ENCODE measurements at places on chromosomes 7 and 10.

DNA sequence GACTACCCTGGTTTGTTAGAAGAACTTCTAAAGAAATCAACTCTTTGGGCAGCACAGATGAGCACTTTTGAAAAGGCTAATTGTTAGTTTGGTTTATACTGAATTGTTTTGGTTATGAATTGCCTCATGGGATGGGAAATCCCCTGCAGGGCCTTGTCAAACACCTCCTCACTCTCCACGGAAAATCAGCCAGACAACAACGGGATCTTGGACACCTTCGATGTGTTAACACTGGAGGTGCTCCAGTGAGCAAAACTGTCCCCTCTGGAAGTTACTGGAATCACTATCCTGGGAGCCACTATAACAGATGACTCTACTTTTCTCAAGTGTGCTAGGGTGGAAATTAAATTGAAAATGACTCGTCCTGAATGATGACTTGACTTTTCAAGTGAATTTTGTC is 38.7 kb downstream of the CDK6 start:
- no peak for DNase-seq

GRCh38 chr7:29156907-29157452 is 10.6 kb upstream of the CPVL start:
- peak; percentile 84 for DNase-seq

GRCh38 chr7:38220452-38220851 is 42.4 kb downstream of the STARD3NL start:
- DNase-seq = peak; percentile 52

DNA sequence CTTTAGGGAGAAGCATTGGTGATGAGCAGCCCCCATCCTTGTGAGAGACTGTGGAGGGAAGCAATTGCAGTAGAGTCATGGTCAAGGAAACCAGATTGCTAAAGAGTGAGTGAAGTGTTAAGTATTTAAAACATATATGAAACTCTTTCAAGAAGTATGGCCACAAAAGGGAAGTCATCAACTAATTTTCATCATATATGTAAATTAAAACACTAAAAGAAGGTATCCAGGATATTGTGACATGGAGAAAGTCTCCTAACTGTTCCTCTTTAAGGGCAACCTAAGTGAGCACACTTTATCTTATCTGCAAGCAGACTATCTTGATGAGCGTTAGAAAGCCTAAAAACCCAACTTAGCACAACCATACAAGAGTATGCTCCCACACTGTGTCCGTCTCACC is 69.7 kb downstream of the CD36 start:
- no peak for DNase-seq

DNA sequence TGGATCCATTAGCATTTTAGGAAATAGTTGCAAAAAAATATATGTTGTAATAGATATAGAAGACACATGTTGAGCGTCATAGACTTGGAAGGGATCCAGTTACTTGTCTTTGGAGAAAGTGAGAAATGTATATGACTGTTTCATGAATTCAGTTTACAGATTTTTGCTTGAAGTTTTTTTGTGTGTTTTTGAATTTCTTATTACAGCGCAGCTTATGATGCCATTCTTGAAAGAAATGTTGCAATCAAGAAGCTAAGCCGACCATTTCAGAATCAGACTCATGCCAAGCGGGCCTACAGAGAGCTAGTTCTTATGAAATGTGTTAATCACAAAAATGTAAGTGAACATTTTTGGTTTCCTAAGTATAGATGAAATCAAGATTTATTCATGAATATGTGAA is 98.2 kb downstream of the MAPK8 start:
- no peak for DNase-seq

DNA sequence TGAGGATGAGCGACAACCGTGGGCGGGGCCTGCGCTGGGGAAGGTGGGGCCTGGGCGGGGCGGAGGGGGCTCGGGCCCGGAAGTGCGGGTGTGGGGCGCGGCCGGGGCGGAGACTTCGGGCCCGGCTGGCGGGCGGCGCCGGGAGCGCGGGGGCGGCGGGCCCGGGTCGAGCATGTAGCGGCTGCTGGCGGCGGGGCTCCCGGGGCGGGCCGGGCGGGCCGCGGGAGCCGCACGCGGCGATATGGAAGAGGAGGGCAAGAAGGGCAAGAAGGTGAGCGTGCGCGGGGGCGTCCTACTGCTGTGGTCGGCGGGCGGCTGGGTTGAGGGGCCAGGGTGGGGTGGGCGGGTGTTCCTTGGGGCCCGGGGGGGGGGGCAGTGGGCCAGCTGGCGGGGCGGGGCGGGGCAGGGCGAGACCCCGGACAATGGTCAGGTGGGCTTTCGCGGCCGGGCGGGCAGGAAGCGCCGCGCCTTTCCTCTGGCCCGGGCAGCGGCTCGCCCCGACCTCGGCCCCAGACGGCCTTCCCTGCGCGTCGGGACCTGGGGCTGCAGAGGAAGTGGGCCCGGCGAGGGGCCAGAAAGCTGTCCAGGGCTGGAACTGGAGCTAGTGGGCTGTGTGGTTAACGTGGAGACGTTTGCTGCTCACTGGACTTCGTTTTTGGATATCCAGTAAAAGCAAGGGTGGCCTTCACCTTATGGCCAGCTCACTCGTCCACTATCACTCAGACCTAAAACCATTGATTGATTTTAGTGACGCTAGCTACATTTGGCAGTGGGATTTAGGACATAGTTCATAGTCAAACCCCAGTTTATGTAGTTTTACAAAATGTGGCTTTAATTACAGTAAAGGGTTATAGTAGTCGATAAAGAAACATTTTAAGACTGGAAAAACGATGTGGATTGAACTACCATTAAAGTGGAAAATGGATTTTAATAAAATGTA is at the start of gene CCM2:
TSS of gene CCM2 (plus strand) at position 109 of the 940 bp plus-strand sequence. CDS start at position 242, 133 bp downstream.
- DNase-seq = no peak

DNA sequence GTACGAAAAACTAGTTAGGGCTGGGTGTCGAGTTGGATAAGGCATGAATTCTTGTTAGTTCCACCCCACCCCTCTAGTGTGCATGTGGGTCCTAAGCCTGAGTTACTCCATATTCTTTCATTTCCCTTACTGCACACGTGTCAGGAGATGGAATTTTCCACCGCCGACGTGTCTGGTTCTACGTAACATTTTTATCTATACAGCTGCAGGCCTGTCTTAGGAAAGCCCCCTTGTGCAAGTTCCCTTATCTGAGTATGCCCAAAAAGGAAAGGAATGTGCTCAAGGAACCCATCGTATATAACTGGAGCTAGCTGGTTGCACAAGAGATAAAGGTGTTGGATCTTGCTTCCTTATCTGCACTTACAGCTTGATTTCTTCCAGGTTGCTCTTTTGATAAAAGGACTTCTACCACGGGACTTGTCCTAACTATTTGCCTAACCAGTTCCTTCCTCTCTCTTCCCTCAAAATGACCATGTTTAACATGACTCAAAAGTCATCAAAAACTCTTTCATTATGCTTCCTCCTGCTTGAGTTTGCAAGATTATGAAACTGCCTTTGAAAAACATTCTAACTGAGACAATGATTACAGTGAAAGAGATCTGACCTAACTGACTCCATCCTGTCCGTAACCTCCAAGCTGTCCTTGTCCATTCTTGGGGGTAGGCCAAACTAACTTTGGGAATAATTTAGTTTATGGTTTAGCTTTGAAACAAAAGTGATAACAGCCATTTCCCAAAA is 181.4 kb downstream of the AKR1D1 start:
- DNase-seq = no peak

DNA sequence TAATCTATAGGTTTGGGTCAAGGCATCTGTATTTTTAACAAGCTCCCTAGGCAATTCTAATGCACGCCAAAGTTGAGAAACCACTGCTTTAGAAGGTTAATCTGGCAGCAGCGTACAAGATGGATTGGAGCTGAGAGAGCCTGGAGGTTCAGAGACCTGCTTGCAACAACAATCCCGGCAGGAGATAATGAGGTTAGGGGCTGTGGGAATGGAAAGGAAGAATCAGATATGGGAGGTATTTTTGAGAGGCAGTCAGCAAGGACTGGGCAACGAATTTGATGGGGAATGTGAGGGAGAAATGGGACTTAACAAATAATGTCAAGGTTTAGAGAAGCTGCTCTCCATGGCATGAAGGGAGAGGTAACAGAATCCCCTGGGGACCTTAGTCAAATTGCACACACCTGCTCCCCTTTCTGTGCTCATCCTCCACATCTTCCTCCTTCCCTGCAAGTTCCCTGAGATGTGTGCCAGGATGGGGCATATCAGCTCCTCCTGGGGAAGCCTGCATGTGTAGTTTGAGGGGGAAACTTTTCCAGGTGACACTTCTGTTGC is 731.0 kb upstream of the GALNT17 start:
- no peak for DNase-seq

DNA sequence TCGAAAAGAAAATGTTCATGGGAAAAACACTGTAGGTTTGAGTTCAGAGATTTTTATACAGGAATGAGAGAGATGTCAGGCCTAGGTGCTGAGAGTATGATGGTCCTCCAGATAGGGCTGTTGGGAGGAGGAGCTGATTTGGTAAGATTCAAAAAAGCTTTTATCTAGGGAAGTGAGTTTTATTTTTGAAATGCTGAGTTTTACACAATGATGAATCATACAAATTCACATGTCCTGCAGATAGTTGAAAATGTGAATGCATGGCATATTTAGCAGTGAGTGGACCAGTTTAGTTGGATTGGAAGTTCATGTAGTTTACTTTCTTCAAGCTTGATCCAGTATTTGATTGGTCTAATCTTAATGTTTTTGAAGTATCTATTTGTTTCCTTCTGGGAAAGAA is 154.8 kb downstream of the LRRC4 start:
- DNase-seq = no peak

GRCh38 chr7:73834626-73835191 is 3.9 kb downstream of the CLDN4 start:
- DNase-seq = no peak

GRCh38 chr7:157905651-157906461 is 569.1 kb downstream of the DNAJB6 start:
- no peak for DNase-seq

- no peak for DNase-seq
Measured at GRCh38 chr7:105980645-105981396, 17.8 kb downstream of the CDHR3 start.

- DNase-seq = no peak
Measured at GRCh38 chr10:97427571-97428179, 1.7 kb downstream of the PGAM1 start.

DNA sequence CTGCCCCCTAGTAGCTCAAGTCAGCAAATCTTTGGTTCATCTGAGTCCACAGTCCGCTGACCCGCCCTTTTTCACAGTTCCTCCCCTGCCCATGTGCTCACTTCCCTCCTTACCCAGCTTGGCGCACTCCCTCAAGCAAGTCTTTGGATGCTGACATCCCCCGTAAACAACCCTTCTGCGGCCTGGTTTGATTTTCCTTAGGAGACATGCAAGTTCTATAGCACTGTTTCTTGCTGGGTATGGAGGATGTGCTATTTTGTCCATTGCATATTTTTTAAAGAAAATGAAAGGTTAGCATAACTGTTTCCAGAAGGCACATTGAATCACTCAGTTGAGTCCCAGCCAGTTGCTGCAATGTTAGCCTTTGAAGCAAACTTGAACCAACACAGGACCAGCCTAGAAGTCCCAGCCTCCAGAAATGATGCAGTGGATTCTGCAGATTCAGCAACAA is 38.2 kb downstream of the HTRA1 start:
- DNase-seq = no peak

DNA sequence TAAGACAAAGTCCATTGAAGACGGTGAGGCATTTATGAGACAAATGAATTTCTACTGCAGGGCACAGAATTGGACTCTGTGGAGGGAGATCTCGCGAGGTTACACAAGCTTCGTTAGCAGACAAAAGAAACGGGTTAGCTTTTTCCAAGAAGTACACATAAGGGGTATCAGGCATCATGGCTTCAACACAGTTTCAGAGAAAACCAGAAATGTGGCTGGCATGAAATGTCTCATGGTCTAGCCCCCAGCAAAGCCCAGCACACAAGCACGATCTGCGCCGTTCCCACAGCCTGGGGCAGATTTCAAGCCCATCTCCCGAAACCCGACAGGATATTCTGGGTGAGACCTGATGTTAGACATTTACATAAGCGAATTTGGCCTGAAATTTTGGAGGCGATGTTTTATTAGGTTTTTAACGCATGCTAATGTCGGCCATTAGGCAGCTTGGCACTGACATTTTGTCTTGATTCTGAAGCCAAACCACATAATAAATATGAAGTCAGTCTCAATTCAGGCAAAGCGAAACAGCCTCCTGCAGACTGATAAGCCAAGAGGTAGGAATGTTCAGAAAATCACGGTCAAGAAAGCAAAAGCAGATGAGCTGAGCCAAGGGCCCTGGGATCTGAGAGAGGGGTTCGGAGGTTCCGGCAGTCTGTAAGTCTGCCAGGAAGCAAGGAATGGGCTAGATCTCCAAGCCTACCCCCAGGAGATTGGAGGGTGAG is 240.5 kb downstream of the PRPF18 start:
- no peak for DNase-seq

DNA sequence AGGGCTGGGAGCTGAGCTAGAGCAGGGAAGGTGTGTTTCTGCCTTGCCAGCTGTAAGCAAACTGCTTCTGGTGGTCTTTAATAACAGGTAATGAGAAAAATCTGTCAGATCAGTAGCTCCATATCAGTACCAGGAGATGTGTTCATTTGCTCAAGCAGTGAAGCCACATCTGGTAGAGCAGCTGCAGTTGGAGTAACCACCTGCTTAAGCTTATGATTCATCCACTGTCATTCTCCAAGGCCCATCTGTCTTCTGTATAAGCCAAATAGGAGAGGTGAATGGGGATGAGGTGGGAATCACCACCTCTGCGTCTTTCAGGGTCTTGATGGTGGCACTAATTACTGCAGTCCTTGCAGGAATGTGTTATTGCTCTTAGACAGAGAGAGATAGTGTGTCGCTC is 18.4 kb upstream of the COBL start:
- DNase-seq = no peak

GRCh38 chr7:11757153-11757552 is 74.8 kb downstream of the THSD7A start:
- DNase-seq = no peak

- peak; percentile 25 for DNase-seq
Measured at GRCh38 chr10:133359554-133359971, 1.7 kb upstream of the FUOM start.

GRCh38 chr10:63286754-63287264 is 153.7 kb downstream of the NRBF2 start:
- DNase-seq = no peak

- no peak for DNase-seq
Measured at GRCh38 chr10:128734734-128735133, 608.5 kb upstream of the MKI67 start.

- no peak for DNase-seq
Measured at GRCh38 chr7:29825775-29826529, 19.6 kb downstream of the WIPF3 start.

GRCh38 chr7:149218469-149219420 is 20.7 kb upstream of the ZNF212 start:
- no peak for DNase-seq

GRCh38 chr7:42575171-42575570 is 336.7 kb downstream of the C7orf25 start:
- no peak for DNase-seq
